ENCODE measurements at places on chromosomes 3 and 15.

DNA sequence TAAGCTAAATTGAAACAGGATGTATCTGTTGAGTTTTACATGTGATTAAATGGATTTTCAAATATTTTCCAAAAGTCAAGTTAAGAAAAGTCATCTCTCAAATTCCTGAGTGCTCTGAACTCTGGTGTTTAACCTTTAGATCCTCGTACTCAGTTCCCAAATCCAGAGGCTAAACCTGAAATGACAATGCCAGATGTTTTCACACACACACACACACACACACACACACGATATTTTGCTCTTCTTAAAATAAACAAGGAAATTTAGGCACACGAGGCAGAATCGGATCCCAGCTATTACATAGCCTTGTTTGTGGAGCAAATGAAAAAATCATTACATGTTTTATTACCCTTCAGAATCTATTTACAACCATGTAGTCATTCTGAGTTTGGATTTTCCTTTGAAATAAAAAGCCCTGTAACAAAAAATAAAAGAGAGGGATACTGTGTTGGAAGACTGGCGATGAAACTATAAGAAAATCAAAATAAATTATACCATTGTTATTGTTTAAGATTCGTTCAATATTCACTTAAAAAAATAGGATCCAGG lies 20.6 kb upstream of the UBE2E1 start:
- DNase-seq = no peak

- DNase-seq = no peak
Measured at GRCh38 chr3:151436675-151437446, 24.0 kb downstream of the IGSF10 start.

DNA sequence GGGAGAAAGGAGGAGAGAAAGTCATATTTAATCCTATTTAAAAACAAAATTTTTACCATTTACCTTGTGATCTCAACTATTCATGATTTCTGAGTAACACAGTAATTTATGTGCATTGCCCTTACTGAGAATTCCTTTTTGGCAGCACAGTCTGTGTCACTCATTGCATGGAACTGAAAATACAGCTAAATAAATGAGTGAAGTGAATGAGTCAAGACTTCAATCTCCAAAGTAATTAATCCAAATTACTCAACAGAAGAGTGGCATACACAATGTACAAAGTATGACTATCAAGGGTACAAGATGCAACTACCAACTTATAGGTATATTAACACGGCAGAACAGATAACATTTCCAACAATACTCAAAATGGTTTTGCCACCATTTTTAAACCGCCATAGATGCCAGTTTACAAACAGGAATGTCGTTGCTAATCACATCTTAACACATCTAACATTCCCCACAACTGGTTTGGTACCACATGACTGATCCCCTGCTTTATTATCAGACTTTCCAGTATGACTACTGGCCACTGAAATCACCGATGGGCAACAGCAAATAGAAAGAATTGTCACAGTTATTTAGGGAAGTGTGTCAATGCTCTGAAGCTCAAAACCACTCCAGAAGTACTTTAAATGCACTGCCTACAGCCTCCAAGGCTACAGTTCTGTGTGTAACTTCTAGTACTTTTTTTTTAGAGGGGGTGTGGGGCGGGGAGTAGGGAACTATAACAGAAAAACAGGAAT lies 410.4 kb downstream of the SHQ1 start:
- DNase-seq = no peak

DNA sequence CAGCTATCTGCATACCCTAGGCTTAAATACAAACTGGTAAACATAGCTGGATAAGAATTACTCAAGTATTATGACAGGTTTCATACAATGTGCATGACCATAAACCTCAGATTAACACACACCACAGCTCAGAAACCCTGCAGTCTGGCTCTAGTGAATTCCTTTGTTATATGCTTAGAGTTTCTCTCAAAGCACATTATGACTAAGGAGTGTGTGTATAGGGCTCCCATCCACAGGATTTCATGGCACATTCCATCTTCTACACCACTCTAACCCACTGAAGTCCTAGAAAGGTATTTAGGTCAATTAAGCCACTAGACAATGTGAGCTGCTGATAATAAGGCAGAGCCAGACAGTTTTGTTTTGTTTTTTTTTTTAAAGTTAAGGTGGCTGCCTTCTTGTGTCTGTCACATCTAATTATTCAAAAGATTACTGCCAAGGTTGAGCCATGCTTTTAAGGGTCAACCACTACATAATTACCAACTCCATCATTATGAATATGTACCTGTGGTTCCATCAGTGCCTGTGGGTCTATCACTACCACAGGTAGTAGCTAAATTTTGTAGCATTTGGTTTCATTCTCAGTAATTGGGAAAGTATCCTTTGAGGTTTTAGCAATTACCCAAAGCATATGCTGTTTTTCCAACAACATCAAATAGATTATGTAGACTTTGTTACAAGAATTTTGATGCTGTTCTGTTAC lies 107.0 kb downstream of the ALCAM start:
- no peak for DNase-seq

- DNase-seq = no peak
Measured at GRCh38 chr3:23035927-23036640, 167.0 kb upstream of the UBE2E2 start.

DNA sequence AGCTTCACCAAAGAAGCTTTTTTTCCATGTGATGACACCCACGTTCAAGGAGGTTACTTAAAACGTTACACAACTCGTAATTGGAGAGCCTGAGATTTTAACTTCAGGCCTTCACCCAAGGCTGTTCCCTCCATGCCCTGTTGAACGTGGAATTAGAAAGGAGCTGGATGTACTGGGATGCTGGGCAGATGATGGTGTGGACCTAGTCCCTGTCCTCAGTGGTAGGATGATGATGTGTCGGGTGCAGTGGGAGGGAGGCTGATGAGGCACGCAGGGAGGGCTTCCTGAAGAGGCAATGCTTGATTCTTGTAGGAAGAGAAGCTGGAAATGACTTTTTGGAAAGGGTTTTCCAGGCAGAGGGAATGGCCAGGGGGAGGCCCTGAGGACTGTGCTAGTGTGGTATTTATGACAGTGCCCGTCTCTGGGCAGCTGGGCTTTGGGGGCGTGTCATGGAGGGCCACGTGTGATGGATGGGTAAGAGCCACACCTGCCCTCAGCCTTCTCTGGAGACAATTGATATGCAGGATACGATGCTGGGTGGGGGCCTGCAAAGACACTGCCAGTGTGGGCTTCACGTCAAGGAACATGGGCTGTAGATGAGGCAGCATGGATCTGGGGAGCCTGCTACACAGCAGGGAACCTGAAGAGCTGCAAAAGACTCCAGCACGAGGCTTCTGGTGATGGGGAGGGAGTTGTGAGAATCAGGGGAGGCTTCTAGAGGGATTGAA lies 15.3 kb downstream of the SYNM start:
- DNase-seq = no peak

GRCh38 chr3:105811518-105812193 lies 57.2 kb downstream of the CBLB start:
- no peak for DNase-seq

DNA sequence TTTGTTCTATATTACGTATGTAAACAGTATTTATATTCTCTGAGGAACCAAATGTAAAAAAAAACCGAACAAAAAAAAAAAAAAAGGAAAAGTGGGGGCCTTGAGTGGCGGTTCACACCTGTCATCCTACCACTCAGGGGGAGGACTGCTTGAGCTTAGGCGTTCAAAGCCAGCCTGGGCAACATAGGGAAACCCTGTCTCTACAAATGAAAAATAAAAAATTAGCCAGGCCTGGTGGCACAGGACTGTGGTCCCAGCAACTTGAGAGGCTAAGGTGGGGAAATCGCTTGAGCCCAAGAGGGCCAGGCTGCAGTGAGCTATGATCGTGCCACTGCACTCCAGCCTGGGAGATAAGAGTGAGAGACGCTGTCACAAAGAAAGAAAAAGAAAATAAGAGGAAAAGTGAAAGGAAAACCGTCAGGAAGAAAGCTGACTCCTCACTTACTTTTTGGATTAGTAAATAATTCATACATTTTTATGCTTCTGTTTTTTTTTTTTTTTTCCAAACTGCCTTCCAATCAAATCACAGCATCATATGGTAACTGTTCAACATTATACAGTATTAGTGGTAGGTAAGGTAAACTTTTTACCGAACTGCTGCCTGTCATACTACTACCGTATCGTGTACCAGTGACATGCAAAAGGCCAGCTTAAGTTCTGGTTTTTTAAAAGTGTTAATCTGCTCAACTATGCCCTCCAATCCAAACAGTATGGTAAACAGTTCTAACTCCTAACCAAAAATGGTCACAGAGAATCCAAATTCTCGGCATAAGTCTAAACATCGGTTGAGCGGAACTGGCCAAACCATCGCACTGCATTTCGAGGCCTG lies 1.2 kb downstream of the PHC3 start:
- DNase-seq = peak; percentile 11

DNA sequence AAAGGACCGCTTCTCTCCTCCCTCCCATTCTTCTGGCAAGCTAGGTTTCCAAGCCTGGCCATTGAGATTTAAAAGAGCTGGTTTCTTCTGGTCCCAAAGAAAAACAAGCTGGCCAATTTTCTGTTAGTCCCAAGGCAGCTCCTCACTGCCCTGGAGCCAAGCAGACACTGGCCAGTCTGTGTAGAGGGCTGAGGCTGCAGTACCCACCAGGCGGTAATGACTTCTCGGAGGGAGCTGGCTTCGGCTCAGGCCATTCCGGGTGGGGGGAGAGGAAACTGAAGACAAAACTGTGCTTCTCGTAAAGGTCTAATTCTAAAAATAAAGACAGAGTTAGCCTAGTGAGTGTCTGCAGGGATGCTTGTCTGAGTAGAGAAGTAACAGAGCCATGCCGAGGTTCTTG lies 78.5 kb upstream of the SMAD3 start:
- no peak for DNase-seq

GRCh38 chr3:45666757-45667431 lies 22.3 kb upstream of the SACM1L start:
- DNase-seq = no peak

DNA sequence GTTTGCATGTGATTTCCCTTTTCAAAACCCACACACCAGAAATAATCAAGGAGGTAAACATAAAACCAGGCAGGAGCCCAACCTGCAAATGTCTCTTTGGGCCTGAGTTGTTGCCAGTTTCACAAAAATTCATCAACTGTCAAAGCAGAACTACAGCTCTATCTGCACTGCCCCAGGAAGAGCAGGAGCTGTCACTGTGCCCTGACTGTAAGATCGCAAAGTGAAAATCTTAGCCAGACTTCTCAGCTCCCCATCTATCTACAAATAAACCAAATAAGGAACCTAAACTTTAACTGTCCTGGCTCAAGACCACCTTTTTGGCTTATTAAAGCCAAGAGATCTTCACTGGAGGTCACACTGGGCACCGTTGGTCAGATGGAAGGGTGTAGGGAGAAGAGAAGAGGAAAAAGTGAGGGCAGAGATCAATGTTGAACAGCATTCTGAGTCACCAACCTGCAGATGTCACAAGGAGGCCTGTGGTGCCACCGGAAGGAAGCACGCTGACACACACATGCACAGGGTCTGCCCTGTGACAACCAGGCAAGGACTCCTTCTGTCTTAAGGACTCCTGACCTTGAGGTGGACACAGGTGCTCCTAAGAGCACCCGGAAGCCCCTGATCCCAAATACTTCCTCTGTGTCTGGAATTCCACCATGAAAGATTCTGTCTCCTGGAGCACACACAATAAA lies 58.7 kb downstream of the RPN1 start:
- no peak for DNase-seq

GRCh38 chr3:169953462-169954141 lies 13.0 kb upstream of the SEC62 start:
- DNase-seq = no peak

GRCh38 chr15:60396100-60396499 lies 1.7 kb downstream of the ANXA2 start:
- peak; percentile 11 for DNase-seq

- no peak for DNase-seq
Measured at GRCh38 chr15:88799341-88799740, 3.9 kb upstream of the ACAN start.

- DNase-seq = no peak
Measured at GRCh38 chr3:47849699-47850563, 47.0 kb downstream of the DHX30 start.

DNA sequence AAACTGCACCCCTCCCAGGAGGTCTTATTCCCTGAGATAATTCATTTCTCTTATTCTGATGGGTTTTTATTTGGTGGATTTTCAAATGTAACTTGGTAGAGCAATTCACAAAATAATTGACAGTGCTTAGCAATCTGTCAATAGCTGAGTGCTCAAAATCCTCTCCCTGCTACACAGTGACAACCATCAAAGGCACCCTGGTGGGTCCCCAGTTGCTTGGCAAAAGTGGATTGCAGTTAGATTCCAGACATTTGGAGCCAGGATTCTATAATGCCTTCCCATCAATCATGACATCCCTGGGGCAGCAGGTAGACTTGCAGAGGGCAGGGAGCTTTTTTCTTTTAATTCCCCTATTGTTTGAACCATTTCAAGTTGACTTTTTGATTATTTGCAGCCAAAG lies 59.0 kb downstream of the FHIT start:
- no peak for DNase-seq

DNA sequence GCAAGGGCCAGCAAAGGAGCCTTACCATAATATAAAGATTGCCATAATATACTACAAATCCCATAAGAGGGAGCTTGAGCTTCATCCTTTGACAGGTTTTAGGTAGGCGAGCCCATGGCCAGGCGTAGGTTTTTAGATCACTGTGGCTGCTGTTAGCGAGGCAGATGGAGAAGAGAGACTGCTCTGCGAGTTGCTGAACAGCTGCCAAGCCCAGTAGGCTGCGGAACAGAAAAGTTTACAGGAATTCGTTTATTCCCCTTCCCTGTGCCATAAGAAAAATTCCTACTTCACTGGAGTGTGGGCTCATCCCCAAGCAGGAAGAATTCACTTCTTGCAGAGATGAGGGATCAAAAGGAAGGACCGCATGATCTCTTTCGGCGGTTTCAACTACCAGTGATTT lies 30.5 kb downstream of the TMED3 start:
- no peak for DNase-seq

GRCh38 chr15:66752078-66752477 lies 50.0 kb downstream of the SMAD6 start:
- no peak for DNase-seq

DNA sequence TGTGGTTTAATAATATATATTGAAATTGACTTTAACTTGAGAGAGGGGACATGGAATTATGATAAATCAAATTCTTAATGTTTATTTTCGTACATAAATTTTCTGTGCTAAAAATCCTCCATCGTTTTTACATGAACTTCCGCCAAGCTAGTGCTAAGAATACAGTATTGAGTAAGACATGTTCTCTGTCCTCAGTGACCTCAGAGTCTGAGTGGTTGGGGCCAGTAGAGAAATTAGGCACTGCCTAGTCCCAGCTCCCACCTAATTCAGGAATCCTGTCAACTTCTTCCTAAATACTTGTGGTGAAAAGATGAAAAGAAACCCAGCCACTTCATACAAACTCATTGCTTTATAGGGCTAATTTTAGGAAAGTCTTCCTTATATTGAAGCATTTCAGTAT lies 110.3 kb downstream of the PPP2R3A start:
- no peak for DNase-seq

DNA sequence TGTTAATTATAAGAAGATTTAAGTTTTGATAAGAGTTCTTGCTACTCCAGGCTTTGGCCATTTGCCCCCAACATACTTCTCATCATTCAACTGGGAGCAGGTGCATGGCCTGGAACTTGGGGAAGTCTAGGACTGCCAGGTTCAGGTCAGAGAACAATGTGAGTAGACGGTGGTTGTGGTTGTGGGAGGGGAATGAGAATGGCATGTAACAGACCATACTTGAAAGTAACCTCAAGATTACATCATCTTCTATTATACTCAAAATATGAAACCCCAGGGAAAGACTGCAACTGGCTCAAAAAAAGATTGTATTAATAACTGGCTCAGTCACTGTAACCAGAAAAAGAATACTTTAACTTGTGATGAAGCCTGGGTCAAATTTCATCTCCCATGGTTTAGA lies 364.9 kb upstream of the DPPA4 start:
- DNase-seq = no peak

All from body of pancreas (tissue), 4 donors.